Caudate nucleus (tissue), 63 donors: ENCODE measurements at places on chromosomes 3 and 15.

DNA sequence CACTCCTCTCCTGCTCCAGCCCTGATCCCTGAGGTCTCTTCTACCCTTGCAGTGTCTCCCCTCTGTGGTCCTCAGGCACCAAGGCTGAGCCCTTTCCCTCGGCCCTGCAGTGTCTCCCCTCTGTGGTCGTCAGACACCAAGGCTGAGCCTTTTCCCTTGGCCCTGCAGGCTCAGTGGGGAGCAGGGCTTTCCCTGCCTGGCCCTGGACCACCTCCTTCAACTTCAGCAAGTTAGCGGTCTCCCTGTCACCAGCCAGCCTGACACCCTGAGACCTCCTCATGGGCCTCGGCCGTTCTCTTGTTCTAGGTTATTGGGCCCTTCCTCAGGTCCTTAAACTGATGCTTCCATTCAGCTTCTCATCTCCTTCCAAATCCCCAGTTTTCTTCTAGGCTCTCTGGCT lies 4.3 kb downstream of the NRROS start:
- DNase-seq, result no peak

DNA sequence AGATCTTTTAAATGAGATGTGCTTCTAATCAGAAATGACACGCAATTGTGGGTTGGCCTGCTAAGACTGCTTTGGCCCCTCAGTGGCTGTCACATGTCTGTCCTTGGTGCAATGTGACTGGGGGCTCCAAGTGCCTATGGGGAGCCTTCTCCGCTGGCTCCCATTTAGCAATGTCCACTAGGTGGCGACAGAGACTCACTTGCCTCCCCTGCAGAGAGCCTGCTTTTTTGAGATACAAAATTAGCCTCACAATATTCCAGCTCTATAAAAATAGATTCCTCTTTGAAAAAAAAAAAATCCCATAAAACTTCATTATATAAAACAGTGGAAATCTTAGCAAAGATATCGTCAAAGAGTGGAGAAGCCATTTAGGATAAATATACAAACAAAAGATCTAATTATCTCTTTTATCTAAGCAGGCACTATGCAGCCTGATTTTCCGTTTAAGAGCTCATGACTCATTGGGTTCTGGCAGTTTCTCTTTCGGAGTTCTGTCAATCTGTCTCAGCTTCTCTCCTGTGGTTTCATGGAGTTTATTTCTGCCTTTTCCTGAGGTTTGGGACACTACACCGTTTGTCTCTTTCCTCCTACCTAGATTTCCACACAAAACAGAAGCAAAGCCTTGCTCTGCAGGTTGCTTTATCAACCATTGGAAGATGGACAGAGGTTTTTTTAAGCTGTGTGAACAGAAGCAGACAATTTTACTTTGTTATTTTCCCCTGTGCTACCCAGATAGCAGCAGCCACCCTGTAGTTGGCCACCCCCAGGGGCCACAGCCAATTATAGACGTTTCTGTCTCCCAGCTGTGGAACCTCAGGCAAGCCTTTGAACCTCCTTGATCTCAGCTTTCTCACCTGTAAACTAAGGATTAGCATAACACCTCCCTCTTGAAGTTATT lies 68.4 kb upstream of the TNFAIP8L3 start:
- peak; percentile 53 for DNase-seq

GRCh38 chr3:174710612-174711011 lies 148.5 kb upstream of the NAALADL2 start:
- DNase-seq, result no peak

GRCh38 chr15:76565366-76565765 lies 228.8 kb downstream of the ISL2 start:
- DNase-seq, result no peak

GRCh38 chr3:46586738-46587246 lies 20.7 kb upstream of the LRRC2 start:
- DNase-seq, result no peak

GRCh38 chr3:192514754-192515663 lies 212.3 kb downstream of the FGF12 start:
- no peak for DNase-seq

GRCh38 chr3:191761906-191762305 lies 300.9 kb downstream of the PYDC2 start:
- no peak for DNase-seq

GRCh38 chr3:58608648-58609047 lies 31.5 kb upstream of the FAM107A start:
- peak; percentile 92 for DNase-seq

DNA sequence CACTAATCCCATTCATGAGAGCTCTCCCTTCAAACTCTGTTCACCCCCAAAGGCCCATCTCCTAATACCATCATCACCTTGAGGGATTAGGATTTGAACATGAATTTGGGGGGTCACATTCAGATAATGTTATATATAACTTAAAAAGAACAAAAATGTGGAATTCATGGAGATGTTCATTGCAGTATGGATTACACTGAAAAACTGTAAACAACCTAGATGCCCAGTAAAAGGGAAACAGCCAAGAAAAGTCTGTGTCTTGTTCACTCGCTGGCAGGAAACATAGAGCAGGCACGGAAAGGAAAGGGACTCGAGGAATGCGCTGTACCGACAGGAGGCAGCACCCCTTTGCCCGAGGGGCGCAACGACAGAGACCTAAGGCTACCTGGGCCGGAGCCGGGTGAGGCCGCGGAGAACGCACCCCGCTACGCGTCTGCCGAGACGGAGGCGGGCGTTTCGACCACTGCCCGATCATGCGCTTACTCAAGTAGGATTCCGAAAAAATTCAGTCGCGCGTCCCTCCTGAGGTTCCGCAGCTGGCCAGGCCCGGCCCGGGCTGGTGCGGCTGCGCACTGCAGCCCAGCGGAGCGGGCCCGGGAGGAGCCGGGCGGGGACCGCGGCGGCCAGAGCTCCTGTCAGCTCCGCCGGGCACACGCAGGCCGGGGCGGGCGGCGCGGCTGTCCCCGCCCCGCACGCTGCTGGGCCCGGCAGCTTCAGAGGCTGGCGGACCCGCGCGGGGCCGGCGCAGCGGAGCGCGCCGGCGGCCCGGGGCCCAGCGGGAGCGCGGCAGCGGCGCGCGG lies 862 bp upstream of the MAN2A2 start:
- peak; percentile 64 for DNase-seq

GRCh38 chr3:134341389-134341788 lies 32.9 kb downstream of the AMOTL2 start:
- no peak for DNase-seq

DNA sequence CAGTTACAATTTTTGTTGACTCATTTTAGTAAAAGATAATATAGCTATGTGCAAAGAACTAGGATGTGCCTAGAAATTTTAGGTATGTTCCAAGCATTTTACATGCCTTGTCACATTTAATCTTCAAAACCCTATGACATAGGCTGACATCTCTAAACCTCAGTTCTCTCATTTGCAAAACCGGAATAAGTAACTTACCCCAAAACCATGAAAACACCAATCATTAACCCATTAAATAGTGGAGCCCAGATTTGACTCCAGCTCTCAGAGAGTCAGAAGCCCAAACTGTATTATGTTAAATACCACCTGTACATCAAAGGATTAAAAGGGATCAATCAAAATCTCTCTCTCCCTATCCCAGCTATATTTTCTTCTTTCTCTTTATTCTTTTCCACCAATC lies 36.6 kb downstream of the GSK3B start:
- DNase-seq, result no peak

GRCh38 chr3:3309887-3310286 lies 130.4 kb upstream of the CRBN start:
- no peak for DNase-seq

DNA sequence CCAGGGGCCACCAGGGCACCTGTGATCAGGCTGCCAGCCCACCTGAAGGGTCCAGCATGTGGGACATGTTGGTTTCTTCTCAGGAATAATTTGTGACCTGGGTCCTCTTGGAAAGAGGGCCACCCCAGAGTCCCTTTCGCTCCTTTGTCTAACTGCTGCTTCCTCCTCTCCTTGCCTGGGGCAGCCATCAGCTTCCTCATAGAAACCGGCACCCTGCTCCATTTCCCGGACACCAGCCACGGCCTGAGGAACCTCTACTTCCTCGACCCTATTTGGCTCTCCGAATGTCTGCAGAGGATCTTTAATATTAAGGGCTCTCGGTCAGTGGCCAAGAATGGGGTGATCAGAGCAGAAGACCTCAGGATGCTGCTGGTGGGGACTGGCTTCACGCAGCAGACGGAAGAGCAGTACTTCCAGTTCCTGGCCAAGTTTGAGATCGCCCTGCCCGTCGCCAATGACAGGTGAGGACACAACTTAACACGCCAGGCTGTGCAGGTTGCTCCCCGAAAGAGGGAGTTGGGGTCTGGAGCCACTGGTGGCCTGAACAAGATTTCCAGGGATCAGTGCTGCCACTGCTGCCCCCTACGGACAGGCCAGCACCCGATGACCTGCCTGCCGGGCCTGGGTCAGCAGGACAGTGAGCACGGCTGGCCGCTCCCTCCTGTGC lies 109.7 kb downstream of the LRRK1 start:
- no peak for DNase-seq

- DNase-seq, result no peak
These were observed 36.6 kb upstream of the SLC9A9 start for GRCh38 chr3:143884861-143885260.

DNA sequence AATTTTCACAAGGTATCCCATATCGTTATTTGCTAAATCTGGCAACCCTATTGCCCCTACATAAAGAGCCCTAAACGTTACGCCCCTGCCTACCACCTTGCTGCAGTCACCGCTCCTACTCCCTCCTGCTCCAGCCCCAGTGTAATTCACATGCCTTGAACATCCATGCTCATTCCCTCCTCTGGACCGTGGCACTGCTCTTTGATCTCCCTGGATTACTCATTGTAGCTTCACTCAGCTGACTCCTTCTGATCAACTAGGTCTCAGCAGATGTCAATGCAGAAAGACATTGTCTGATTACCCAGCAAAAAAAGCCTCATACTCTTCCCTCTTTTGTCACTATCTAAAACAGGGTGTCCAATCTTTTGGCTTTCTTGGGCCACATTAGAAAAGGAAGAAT lies 40.7 kb upstream of the KBTBD8 start:
- DNase-seq, result no peak

DNA sequence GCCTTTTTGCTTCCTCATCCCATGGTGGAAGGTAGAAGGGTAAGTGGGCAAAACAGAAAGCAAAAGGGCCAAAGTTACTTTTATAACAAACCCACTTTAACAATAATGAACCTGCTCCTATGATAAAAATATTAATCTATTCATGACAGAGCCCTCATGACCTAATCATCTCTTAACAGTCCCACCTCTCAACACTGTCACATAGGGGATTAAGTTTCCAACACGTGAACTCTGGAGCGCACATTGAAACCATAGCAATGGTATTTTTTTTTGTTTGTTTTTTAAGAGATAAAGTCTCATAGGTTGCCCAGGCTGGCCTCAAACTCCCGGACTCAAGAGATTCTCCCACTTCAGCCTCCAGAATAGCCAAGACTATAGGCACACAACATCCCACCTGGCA lies 30.7 kb downstream of the KATNBL1 start:
- no peak for DNase-seq

DNA sequence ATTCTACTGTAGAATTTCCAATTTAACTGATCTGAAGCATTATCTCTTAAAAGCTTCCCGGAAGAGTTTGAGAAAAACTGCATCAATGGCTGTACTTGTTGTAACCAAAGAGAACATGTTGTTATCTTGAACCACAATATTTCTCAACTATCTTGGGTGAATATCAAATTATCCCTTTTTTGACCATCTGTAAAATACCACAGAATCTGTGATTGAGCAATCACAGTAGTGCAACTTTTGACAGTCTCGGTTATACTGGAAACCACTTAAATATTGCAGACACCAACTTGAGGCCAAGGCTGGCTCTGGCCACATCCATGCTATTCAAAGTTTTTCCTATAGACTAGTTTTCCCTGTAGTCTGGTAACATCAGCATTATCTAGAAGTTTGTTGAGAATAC lies 842.8 kb upstream of the EPHA6 start:
- no peak for DNase-seq

- DNase-seq, result no peak
These were observed 13.5 kb downstream of the IQGAP1 start for GRCh38 chr15:90401495-90401894.

DNA sequence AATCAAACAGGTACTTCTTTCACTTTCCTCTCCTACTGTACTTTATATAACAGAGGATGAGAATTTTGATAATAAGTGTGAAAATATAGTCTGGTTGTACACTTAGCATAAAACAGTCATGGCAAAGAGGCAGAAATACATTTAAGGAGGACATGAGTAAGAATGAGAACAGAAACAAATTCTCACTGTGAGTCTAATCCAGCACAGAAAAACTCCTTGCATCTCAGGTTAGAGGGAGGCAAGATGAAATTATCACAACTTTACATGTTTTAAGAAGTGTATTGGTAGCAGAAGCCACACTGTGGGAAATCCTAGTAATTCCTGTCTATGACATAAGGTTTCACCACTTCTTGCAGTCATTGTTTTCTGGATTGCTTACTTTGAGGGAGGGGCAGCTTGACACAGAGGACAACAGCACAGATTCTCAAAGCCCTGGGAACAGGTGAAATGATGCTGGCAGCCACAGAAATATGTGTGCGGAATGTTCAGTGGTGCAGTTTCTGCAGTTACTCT lies 733.6 kb upstream of the GBE1 start:
- DNase-seq, result no peak

GRCh38 chr3:2567451-2567850 lies 468.8 kb downstream of the CNTN4 start:
- no peak for DNase-seq

GRCh38 chr15:96337365-96338023 lies 7.0 kb downstream of the NR2F2 start:
- DNase-seq, result no peak

DNA sequence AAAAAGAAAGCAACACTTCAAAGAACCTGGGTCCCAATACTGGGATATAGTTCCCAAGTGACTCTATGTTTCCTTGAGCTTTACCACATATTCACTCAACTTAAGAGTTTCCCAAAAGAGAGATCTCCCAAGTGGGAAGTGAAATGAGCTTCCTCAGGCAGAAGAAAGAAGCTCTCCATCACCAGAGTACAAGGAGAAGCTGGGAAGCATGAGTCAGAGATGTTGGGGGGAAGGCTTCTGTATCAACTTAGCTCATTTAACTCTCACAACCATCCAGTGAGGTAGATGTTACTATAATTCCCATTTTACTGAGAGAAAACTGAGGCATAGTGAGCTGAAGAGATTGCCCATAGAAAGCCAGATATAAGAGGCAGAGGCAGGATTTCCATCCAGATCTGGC lies 47.0 kb upstream of the TRIM42 start:
- no peak for DNase-seq

DNA sequence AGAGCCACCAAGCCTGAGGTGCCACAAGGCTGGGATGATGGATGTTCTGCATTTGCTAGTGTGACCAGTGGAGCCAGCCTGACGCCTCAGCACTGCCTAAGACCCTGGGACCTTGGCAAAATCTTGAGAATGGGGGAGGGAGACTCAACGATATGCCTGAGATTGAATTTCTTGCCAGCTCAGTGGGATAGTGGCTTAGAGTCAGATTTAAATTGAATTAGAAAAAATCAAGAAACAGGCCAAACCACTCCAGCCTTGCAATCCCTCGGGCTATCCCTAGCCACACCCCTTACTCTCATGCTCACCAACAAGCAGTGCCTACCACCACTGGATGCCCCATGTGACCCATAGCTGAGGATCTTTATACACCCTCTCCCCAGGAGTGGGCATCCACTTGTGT lies 18.7 kb upstream of the PDE8A start:
- DNase-seq, result no peak

- peak; percentile 17 for DNase-seq
These were observed 34.7 kb downstream of the MAP3K13 start for GRCh38 chr3:185397676-185398075.
